ENCODE measurements at places on chromosomes 1 and 21.

DNA sequence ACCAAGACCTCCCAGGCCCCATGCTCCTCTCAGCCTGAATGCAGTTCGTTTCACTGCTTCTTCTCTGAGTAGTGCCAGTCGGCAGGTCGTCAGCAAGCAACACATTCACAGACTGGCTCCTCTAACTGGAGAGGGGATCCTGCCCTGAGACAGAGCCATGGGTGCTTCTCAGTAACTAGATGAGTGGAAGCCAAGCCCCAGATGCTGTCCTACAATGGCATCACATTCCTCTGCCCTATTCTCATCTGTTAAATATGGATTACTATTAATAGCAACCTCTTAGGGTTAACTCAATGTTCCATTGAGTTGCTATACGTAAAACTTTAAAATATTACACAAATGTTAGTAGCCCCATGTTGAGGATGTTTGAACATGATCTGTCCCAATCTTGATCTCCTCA lies 84.2 kb upstream of the S1PR1 start:
- no peak for DNase-seq

DNA sequence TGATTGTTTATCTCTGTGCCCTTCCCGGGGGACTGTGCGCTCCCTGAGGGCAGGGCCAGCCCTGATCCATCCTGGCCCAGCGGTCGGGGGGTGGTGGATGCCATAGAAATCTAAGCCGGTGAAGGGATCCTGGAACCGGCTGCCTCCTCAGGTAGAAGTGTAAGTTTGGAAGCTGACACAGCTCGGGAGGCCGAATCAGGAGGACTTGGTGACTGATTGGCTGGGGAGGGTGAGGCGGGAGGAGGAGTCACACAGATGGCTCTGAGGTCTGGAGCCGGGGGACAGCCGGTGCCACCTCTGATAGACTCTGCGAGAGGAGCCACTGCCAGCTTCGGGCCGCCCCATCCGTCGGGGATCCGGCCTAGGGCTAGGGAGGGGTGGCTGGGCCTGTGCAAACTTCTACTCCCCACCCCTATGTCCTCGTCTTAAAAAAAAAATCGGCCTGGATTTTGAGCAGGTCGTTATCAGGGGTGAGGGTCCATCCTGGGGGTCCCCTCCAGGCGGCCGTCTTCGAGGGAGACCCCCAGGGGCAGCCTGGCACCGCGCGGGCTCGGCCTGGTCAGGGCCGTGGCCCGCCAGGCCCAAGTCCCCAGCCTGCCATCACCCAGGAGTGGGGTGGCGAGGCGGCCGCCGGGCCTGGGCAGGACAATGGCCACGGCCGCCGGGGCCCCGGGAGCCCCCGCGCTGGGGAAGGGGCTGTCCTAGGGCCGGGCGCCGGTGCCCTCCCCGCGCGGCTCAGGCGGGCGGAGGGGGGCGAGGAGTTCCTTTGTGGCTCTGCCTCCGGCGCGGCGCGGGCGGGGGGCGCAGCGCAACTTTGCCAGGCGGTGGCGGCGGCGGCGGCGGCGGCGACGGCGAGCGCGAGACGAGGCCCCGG lies 708 bp upstream of the ZNF362 start:
- no peak for DNase-seq

- no peak for DNase-seq
Observed at GRCh38 chr1:153356392-153357075, 1.1 kb upstream of the S100A9 start.

DNA sequence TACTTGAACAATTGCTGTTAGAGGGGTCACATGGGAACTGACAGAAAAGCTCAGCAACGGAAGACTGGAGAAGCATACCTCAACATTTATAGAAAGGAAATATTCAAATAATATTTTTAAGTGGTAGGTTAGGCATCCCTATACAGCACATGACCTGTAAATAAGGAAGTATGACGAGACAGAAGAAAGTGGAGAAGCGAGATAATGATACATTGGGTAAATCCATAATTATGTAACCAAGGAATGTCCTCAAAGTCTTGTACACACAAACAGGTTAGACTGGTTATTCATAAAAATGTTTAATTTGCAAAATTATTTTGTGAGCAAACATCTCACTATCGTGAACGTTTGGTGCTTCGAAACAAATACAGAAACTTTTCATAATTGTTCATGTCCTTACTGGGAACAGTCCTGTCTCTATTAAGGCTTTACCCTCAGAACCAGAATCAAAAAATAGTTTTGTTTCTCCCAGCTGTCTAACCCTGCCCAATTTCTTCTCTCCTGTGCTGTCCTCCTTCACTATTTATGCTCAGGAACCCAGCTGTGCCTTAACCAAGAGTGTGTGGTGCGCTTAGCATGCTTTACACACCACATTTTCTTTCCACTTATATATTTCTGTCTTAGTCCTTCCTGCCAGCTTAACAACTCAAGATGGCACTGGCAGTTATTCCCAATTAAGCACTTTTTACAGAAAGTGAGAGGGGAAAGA lies 10.2 kb downstream of the KMO start:
- no peak for DNase-seq

DNA sequence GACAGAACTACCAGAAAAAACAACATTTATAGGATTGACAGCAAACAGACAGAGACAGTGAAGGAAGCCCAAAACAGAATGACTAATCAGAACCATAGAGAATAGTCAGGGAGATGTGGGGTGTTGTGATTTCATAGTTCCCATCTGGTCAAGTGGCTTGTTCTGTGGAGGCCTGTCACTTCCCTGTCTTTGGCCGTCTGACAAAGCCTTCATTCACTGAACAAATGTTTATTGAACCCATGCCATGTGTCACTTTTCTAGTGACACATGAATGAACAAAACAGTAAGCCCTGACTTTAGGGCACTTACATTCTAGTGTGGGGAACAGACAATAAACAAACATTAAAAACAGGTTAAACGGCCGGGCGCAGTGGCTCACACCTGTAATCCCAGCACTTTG lies 3.2 kb upstream of the SRRM1 start:
- DNase-seq = no peak
